ENCODE measurements at places on chromosomes 3 and 15. TPM values are rescaled to one million over a fixed set of nuclear protein-coding genes. Genes with fewer than 3 reads are reported as not detected.
A peak's percentile ranks its signal among the peaks of the same experiment; 100 is the strongest.

Gene MYZAP
- 429 TPM for total RNA-seq

Gene CHRNA7
- total RNA-seq: 0.77 TPM

Gene UACA
- 28.2 TPM for total RNA-seq

Gene CDC25A
- 0.94 TPM for total RNA-seq

Gene STXBP5L
- 0.42 TPM for total RNA-seq

Gene TJP1
- 85.2 TPM for total RNA-seq

Gene CCR5
- 2.2 TPM for total RNA-seq

Gene SLC6A20
- total RNA-seq: 0.18 TPM

Gene LSMEM2
- 6.6 TPM for total RNA-seq

Gene SLCO2A1
- 15.4 TPM for total RNA-seq

GRCh38 chr3:87179642-87180041 is 47.5 kb upstream of the CHMP2B start:
- no peak for DNase-seq

DNA sequence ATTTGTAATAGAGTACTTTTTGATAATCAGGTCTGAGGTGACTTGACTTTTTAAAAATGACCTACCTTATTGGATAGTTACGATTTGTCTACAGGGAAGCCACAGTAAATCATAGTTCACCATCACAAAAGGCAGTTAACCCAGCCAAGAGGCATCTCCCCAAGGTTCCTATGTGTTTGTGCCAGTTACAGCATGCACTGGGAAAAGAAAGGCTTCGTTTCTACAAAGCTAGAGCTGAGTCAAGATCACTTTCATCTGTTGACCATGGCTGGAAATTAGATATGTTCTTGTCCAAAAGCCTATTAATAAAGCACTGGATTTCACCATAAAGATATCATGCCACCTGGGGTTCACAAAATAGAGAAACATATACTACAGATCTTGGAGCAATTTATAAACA is 139.9 kb downstream of the GREM1 start:
- DNase-seq: no peak

- DNase-seq: no peak
These were observed 65.3 kb downstream of the SLC30A4 start for GRCh38 chr15:45457220-45457619.

DNA sequence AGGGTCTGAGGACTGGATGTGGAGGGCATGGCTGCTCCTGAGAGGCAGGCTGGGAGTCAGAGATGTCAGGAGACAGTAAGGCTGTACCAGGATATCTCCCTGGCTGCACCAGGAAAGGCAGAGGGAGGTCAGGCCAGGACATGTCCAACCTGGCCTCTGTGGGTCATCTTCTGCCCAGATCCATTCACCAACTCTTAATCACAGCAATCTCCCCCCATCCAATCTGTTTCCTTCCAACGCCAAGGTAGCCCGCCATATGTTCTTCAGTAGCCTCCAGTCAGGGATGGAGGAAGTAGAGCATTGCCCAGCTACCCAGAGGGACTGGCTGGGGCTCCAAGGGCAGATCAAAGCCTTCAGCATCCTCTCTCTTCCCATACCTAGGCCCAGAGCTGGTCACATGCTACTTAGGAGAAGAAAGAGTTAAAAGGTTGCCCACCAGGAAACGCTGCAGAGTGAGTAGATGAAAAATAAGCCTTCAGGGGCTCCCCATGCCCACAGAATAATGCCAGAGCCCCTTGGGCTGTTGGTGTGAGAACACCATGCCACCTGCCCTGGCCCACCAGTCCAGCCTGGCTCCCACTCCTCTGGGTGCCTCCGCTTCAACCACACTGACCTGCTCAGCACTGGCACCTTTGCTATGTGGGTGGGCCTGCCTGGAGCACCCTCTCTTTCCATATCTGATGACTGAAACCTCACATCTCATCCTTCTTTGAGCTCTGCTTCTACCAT is 176.8 kb downstream of the MEGF11 start:
- no peak for DNase-seq

GRCh38 chr15:63539521-63539920 is 35.1 kb downstream of the USP3 start:
- DNase-seq: peak; percentile 37

GRCh38 chr3:25781145-25781757 is 2.0 kb downstream of the NGLY1 start:
- DNase-seq: no peak

- no peak for DNase-seq
These were observed 42.9 kb downstream of the PLCH1 start for GRCh38 chr3:155701882-155702465.

- peak; percentile 56 for DNase-seq
These were observed 32.1 kb upstream of the DENND4A start for GRCh38 chr15:65824031-65824743.

GRCh38 chr3:74139648-74140047 is 474.8 kb downstream of the CNTN3 start:
- no peak for DNase-seq

GRCh38 chr3:67524046-67524445 is 130.4 kb downstream of the SUCLG2 start:
- no peak for DNase-seq

- DNase-seq: no peak
These were observed 200.7 kb downstream of the TIGIT start for GRCh38 chr3:114494498-114494897.

- DNase-seq: no peak
These were observed 86.0 kb upstream of the ABHD17C start for GRCh38 chr15:80609091-80609490.

- no peak for DNase-seq
These were observed 23.8 kb downstream of the ISL2 start for GRCh38 chr15:76360416-76360815.

DNA sequence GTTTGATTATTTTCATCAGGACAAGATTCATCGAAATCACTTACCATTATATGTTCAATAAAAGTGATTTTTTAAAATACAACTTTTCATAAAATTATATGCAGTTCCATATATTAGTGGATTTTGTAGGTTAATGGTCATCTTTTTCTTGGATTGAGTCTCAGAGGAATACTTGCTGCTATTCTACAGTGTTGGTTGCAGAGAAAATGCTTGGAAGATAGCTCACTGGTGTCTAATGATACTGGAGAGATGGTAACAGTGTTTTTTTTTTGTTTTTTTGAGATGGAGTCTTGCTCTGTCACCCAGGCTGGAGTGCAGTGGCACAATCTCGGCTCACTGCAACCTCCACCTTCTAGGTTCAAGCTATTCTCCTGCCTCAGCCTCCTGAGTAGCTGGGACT is 143.3 kb downstream of the TCF12 start:
- DNase-seq: no peak

- DNase-seq: peak; percentile 51
These were observed 49.4 kb upstream of the MAGEF1 start for GRCh38 chr3:184761075-184761841.

- DNase-seq: no peak
These were observed 773 bp downstream of the ANKRD28 start for GRCh38 chr3:15796771-15797641.

DNA sequence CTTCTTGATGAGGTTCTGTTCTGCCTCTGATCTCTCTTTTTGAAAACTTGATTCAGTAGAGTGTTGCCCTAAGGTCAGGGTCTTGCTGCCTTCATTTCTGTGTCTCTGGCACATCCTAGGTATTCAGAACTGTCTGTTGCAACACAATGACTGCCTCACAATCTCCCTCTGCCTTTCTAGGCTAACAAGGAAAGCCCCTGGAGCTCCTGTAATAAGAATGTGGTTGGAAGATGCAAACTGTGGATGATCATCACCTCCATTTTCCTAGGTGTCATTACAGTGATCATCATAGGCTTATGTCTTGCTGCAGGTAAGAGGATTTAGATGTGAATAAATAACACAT is 7.0 kb downstream of the C3orf52 start:
- no peak for DNase-seq

GRCh38 chr3:70728311-70728710 is 415.9 kb upstream of the MDFIC2 start:
- no peak for DNase-seq

GRCh38 chr3:158731486-158731885 is 771 bp downstream of the RARRES1 start:
- DNase-seq: no peak

Measured in left cardiac atrium (tissue), 4 donors.